T follicular helper cell (primary cell): ENCODE measurements at places on chromosomes 1 and 21.

DNA sequence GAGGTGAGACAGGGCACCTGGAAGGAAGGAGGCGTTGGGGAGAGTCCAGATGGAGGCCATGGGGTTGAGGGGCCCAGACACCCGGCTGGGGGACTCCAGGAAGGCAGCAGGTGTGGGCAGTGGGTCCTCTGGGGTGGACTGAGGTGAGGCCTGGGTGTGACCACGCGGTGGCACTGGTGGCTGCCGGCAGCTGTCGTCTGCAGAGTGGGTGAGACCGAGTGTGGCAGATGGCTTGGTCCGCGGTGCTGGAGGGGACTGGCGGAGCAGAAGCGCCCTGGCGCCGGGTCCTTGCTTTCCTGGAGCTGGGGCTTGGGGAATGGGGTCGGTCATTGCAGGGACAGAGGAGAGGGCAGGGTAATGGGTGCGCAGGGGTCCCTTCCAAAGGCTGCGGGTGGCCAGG is 12.5 kb downstream of the AGRN start:
- no peak for DNase-seq

DNA sequence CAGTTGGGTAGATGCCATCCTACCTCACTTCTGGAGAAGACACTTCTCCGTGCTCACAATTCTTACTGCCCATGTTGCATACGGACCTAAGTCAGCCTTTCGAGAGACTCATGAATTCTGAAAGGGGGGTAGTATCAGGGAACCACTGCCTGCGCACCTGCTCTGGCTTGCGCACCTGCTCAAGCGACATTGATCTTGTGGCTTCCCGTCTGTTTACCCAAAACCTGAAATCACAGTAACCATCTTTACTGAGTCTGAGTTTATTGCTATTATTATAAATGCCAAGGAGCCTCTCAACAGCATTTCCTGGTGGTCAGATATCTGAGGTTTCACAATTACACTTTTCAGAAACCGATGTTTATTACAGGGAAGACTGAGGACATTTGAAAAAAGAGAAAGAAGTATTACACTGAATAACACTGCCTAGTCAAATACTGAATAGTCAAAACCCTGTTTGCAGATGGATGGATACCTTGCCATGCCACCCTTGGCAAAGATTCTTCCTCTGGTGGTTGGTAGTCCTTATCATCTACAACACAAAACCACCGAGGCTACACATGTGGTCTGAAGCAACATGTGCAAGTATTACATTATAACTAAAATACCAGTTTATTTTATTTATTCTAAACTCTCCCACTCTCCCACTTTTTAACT is 208.7 kb downstream of the SIPA1L2 start:
- no peak for DNase-seq

DNA sequence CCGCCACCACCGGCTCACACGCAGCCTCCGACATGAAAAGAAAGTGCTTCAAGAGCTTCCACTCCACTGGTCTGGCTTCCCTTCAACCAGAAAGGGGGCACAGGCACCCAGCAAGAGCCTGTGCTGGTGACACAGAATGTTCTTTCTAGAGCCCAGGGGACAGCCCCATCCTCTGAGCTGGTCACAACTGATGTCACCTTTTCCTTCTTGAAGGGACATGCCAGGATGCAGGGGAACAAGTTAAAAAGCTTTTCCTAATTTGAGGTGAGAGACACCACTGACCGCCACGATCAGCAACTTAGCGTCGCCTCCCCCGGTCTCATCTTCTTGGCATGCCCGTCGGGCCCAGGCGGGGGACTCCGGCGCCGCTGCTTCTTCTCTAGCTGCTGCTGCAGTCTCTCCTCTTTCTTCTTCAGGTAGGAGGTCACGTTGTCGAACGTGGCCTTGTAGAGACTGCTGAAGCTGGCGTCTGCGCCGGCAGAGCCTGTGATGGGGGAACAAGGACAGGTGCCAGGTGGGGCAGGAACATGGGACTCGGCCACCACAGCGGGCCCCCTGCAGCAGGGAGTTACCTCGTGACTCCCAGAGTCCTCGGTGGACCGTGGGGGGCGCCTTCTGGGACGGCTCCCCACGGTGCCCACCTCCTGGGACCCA is 29.5 kb downstream of the WDR4 start:
- DNase-seq, result no peak

GRCh38 chr1:174017231-174017970 is 4.8 kb downstream of the RC3H1 start:
- DNase-seq, result no peak

DNA sequence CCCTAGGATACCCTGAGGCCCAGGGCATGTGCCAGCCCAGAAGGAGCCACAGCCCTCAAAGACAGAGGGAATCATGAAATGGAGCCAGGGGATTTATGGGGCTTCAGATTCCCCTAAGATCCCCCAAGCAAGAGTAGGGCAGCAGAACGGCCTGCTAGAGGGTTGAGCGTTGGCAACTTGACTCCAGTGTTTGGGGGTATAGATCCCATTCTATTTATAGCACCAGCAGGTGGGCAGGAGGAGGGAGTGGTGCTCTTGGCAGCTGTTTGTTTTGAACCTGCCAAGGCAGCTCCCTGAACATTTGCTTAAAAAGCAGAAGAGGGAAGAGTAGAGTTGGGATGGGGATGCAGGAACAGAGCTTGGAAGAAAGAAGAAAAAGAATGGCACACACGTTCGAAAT is 33.7 kb downstream of the GLUL start:
- DNase-seq, result no peak

DNA sequence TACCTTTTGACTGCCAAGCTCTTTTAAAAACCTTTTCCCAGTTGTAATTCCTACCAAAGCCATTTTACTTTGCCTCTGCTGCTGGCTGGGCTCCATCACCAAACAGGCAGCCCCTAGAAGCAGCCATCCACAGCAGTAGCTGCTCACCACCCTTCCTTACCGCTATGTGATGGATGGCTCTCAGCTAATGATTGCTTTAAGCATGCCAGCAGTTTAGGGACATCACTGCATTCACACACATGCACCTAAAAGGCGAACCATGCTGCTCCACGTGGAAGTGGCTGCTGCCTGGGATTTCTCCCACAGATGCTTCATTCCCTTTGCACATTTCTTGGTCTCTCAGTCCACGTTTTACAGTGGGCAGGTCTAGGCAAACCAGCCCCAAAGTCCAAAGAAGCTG is 46.3 kb upstream of the PDE9A start:
- DNase-seq, result no peak

GRCh38 chr1:24257373-24257772 is 61.8 kb upstream of the GRHL3 start:
- DNase-seq, result no peak

DNA sequence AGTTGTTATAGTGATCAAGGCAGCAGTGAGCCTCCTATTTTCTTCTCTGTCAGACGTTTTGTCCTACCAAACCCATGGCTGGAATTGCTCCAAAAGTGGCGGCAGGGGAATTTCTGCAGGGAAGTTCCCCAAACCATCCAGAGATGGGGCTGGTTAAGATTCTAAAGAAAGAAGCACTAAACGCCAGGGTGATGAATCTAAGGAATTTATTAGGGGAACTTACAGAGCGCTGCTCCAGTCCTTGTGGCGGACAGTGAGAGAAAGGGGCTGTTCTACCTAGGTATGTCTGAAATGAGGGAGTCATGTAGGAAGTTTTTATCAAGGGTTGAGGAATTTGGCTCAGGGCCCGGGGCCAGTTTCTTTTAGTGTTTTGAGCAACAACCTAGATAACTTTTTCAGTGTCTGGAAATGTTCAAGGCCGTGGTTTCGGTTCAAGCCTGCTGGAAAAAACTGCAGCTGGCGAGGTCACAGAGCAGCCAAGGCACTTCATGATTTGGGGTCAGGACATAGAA is 222.4 kb upstream of the B3GALT2 start:
- DNase-seq, result no peak

GRCh38 chr1:229991724-229992333 is 75.2 kb upstream of the GALNT2 start:
- no peak for DNase-seq

GRCh38 chr1:67604778-67605177 is 80.2 kb upstream of the GADD45A start:
- DNase-seq, result no peak

DNA sequence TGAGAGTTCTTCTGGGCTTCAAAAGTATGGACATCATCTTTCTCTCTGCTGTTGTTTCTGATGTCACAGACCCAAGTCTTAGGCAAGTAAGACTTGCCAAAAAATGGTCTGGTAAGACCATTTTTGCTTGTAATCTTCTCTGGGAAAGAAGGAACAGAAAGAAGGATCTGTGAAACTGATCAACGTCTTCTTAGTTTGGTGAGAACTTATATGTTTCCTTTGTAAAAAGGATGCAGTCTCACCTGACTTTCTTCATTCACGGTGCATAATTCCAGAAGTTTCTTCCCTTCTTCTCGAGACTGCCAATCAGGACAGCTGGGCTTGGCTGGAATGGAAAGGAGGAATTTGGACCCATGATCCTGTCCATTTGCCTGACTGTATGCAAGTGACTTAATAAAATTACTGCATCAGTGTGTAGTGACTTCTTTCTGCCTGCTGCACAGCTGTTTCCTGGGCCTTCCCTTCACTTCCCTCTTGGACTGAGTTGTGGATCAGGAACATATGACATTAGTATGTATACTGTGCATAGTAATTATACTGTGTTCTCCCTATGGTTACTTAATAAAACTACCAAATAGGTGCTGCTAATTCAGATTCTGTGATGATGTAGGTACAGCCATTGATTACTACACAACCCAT is 7.6 kb upstream of the DENND1B start:
- no peak for DNase-seq

- DNase-seq, result no peak
Measured at GRCh38 chr21:35005560-35006224, 43.4 kb downstream of the RUNX1 start.

- DNase-seq, result no peak
Measured at GRCh38 chr1:235075048-235075776, 53.4 kb downstream of the TOMM20 start.

DNA sequence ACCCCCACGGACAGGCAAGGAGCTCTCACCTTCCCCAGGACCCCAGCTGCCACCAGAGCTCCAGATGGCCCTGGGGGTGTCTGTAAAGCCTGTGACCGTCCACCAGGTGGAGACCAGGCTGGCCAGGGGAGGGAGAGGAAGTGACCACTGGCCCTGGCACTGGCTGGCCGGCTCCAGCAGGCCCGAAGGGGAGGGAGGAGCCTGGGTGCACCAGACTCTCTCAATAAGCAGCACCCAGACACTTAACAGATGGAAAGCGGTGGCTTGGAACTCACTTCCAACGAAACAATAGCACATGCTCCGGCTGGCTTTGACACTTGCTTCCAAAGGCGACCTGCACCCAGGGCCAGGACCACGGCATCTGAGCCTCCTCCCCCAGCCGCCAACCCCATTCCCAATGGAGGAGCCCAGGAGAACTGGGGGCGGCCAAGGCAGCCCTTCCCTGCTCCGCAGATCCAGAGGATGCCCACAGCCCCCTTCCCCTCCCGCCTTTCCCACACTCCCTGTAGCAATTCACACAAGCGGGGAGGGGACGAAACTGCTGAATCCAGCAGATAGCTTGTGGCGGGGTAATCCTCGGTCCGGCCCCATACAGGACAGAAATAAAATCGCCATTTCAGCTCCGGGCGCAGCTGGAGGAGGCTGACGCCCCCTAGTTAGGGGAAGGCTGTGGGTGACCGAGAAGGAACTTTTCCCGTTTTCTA is 742 bp upstream of the PDE9A start:
- DNase-seq, result no peak

DNA sequence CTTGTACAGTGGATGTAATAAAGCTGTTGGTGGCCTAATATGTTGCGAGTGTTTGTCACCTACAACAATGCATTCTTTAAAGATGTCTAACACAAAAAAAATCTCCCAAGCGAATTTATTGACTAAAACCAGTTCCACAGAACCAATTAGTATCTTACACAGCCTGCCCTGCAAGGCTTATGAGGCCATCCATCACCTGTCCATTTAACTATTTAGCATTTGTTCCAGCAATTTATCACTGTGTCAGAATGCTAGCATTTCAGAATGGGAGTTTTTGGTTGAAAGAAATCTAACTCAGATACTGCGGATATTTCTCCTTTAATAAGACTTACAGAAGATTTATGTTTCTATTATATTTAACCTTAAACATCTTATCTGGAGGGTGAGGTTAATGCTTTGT is 831.1 kb upstream of the PRMT6 start:
- DNase-seq, result no peak

- DNase-seq, result no peak
Measured at GRCh38 chr1:179773264-179773663, 30.2 kb downstream of the FAM163A start.

DNA sequence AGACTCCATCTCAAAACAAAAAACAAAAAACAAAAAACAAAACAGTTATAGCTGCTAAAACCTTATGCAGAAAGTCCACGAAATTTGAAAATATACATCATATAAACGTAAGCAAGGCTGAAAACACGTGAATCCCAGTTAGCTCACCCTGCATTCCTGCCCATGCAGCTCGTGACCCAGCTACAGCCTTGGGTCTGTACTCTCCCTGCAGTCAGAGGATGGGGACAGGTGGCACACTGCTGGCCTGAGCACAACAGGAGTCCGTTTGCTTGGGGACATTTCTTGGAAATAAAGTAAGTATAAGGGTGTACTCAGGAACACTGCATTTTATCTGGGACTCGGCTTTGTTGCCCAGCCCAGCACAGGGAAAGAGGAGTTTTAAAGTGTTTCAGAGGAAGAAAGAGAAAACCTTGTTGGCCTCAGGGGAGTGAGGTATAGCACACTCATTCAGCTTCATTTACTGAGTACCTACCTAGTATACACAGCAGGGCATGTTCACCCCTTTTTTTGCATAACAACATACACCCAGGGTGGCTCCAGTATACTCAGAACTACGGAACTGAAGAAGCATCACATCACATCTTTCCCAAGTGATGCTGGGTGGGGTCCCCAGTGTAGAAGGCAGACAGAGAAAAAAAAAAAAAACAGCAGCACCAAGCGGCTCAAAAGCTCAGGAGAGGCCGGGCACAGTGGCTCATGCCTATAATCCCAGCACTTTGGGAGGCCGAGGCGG is 44.1 kb downstream of the CAPZB start:
- no peak for DNase-seq

GRCh38 chr1:113765306-113766230 is 6.3 kb upstream of the PHTF1 start:
- no peak for DNase-seq

DNA sequence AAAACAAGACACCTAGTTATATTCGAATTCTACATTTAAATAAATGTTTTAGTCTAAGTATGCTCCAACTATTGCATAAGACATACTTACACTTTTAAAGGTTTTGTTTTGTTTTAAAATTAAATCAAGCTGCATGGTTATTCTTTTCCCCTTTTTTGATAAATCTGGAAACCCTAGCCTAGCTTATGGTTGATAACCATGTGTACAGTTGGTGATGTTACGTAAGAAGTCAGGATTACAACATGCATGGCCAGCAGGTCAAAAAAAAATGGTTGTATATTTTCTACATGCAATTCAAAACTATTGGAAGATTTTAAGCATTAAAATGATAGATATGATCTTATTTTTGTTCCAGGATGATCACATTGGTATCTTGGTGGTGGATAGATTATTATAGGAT is 1600.6 kb downstream of the PLA2G4A start:
- DNase-seq, result no peak

DNA sequence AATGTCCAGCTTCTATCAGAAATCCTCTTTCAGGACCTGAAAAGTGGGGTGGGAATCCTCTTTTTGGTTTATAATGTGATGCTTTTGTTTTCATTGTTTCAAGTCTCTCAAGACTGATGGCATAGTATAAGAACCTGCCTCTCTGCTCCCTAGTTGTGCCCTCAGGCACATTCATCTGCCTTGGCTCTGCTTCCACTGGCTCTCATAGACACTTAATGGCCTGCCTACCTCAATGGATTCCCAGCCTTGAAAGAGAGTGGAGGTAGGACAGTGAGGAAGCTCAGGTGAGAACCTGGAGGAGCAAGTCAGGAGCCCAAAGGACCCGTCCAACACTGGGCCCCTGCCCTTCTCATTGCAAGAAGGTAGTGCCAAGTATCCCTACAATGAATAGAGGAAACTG is 4.8 kb downstream of the TTLL7 start:
- DNase-seq, result no peak

GRCh38 chr1:62198781-62199125 is 4.1 kb downstream of the L1TD1 start:
- no peak for DNase-seq
